ENCODE measurements at places on chromosomes 13 and 19.

DNA sequence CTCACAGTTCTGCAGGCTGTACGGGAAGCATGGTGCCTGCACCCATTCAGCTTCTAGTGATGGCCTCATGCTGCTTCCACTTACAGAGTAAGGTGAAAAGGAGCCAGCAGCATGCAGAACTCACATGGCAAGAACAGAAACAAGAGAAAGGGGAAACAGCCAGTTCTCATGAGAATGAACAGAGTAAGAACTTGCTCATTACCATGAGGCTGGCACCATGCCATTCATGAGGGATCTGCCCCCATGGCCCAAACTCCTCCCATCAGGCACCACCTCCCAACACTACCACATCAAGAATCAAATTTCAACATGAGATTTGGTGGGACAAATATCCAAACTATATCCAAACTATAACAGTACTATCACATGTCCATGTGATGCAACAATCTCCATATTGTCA lies 72.1 kb downstream of the KATNAL1 start:
- no peak for DNase-seq

- DNase-seq = no peak
Measured at GRCh38 chr13:44969551-44970484, 19.5 kb downstream of the NUFIP1 start.

DNA sequence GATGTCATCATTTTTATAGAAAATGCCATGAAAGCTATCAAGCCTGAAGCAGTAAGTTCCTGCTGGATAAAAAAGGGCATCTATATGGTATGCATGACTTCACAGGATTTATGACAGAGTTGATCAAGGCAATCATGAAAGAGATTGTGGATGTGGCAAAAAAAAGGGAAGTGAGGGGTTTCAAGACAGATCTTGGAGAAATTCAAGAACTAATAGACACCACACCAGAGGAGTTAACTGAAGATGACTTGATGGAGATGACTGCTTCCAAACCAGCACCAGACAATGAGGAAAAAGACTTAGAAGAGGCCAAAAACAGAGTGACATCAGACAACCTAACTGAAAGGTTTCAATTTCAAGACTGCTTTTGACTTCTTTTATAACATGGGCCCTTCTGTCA lies 691.1 kb upstream of the SLC10A2 start:
- no peak for DNase-seq

DNA sequence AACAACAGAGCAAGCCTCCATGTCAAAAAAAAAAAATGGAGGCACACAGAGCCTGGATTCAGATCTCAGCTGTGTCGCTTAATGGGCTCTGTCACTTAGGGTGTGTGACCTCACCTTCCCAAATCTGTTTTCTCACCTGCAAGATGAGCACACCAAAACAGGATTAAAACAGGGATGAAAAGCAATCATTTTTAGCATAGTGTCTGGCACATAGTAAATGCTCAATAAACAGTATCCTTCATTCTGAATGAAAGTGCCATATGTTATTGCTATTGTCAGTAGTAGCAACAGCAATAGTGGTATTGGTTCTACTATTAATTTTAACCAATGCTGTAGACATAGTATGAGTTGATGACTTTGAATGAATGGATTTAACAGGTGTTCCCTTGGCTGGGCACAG lies 23.3 kb downstream of the SAMD4B start:
- DNase-seq = no peak

GRCh38 chr19:38183251-38183897 lies 40.6 kb downstream of the DPF1 start:
- DNase-seq = no peak

DNA sequence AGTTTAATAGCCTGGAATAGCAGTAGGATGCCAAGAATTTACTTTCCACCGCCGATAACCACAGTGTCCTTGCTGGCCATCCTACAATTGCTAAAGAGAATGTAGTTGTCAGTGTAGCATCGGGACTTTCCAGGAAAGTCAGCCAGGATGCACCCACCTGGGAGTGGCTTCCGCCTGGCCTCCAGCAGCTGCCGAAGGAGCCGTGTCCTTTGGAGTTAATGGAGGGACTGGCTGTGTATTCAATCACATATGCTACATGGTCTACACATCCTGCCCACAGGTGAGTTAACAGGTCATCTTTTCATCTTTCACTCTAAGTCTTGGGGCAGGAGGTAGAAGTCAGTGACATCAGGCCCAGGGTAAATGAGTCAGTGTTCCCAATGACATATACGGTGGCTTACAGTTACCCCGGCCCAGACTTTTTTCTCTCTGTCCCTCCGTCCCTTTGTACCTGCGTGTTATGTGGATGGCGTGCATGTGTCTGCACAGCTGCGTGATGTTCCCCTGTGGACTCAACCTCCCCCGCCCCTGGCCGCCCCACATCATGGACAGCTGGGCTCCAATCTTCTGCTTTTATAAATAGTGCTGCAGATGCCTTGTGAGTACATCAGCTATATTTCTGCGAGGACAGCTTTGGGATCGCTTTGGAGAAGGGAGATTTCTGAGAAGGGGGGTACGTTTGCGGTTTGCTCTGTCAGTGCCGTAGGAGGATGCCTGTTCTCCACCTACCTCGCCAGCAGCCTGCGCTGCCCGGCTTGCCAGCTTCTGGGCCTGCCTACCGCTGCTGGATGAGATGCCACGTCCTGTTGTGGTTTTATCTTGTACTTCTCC lies 63.1 kb downstream of the ATP11A start:
- no peak for DNase-seq

All from effector CD4-positive, alpha-beta T cell (primary cell).